ENCODE measurements at places on chromosomes 4 and X.

GRCh38 chr4:115361781-115362180, 248.4 kb upstream of the NDST4 start:
- no peak for DNase-seq

- no peak for DNase-seq
Observed at GRCh38 chrX:38038501-38038900, 32.1 kb downstream of the SYTL5 start.

DNA sequence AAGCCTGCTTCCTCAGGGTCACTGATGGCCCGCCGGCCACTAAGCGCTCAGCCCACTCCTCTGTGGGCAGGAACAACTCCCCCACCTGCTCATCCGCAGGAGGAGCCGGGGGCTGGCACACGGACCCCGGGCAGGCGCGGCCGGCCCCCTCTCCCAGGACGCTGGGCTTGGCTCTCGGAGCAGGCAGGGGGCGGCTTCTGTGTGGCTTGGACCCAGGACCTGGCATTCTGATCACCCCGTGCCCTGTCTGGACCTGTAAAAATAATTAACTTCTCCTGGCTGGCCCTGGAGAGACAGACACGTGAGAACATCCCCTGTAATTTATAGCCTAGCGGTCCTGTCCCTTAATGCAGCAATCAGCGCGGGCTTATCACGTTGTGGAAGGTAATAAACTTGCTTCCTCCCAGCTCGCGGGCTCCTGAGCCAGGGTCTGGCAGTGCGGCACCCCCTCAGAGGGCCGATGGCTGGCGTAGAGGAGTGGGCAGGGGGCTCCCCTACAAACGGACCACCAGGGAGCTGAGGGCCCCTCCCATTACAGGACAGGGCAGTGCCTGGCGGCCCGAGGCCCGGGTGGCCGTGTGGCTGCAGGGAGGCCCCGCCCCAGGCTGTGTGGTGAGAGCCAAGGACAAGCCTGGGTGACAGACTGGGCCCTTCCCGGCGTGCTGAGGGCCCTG, 84.5 kb upstream of the NKX1-1 start:
- DNase-seq, result no peak

DNA sequence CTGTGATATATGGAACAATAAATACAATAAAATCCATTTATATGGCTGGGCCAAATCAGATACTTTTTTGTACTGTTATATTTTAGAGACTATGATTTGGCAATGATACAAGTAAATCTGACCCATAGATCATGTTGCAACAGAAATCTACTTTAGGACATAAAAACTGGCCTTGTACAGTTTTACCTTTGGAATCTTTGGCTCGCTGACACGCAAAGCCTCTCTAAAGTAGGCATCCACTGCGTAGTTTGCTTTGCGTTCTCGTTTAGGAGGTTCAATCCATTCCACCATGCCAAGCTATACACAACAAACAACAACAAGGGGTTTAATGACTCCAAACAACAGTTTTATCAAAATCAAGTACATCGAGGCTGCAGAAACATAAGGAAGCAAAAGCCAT, 42.4 kb downstream of the SMARCA1 start:
- DNase-seq, result no peak

DNA sequence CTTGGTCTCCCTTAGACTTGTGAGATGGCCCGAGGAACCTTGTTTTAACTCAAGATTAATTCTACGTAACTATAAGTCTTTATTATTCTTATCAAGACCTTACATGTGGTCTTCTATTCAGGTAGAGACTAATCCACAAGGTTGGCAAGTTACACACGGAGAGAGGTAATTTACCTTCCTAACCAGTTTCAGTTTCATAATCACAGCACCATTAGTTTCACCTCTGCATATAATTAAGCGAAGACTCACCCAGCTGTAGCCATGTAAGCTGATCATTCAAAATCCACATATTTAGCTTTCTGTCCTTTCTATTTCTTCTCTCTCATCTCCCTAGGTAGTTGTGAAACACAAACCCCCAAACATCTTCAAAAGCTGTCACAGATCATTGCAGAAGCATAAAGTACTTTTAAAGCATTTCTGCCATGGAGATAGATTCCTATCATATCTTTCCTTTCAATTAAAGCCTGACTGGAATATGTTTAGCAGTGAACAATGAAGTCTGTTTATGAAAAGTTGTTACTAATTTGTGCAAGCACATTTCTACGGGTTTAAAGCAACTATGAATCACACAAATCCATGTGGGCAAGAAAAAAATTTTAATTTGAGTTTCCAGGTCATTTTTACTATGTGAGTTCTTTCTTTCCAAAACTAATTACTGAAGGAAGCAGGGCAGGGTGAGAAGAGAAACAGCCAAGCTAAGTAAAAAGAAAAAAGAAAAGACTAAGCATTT, 78.5 kb downstream of the BTC start:
- DNase-seq, result no peak

- no peak for DNase-seq
Observed at GRCh38 chr4:75892508-75892907, 9.7 kb downstream of the PPEF2 start.

All from activated CD4-positive, alpha-beta T cell treated with anti-CD3 and anti-CD28 coated beads for 1 hour (primary cell).